ENCODE measurements at places on chromosomes 2 and 18. TPM values are rescaled to one million over a fixed set of nuclear protein-coding genes. Genes with fewer than 3 reads are reported as not detected.

DNA sequence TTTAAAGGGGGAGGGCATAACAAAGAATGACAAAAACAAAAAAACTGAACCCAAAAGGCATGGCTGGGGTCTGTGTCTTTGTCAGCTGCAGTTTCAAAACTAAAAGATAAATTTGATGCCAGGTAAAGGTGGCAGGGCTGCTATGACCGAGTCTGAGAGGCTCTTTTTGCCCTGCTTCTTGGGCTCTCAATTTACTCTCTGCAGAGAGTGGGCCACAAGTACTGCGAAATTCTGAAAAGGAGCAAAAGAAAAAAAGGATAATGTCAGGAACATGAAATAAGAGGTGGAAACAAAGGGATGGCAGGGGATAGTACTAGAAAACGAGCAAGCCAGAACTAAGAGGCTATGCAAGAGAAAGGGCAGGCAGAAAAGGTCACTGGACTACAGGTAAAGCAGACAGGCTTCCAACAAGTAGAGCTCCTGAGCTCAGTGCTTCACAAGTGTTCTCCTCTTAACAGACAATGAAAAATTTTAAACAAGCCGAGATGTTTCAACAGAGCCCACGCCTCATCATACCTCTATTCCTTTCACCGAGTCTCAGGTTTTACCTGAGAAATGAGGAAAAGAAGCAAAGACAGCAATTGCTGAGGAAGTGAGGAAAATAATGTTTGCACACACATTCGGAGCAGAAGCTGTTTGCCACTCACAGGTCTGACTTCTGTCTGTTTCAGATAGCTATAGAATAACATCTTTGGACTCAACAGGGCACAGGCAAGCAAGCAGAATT lies 7.3 kb downstream of the IRS1 start:
- no peaks in the 10 kb centered on the region for H3K27me3 ChIP-seq
- no peak for DNase-seq
- H3K4me1 ChIP-seq: peaks cover 83% of the 10 kb centered on the region
- peak overlapping the region; percentile 61 for H3K4me3 ChIP-seq

- peaks cover 12% of the 10 kb centered on the region for H3K4me1 ChIP-seq
- peak; percentile 91 for DNase-seq
- no peak overlapping the region for H3K4me3 ChIP-seq
- H3K27ac ChIP-seq: peak overlapping the region; percentile 47
Observed at GRCh38 chr2:174051741-174052583, 86.8 kb upstream of the SP3 start.

- H3K27me3 ChIP-seq: no peaks in the 10 kb centered on the region
- H3K4me3 ChIP-seq: no peak overlapping the region
- H3K27ac ChIP-seq: peak overlapping the region; percentile 85
- H3K36me3 ChIP-seq: no peaks in the 10 kb centered on the region
- no peak for DNase-seq
Observed at GRCh38 chr18:54606835-54607212, 15.8 kb downstream of the DYNAP start.

GRCh38 chr2:165560377-165560988 lies 91.0 kb downstream of the CSRNP3 start:
- H3K36me3 ChIP-seq: no peaks in the 10 kb centered on the region
- H3K27me3 ChIP-seq: no peaks in the 10 kb centered on the region
- no peak for DNase-seq
- H3K27ac ChIP-seq: no peak overlapping the region
- no peaks in the 10 kb centered on the region for H3K4me1 ChIP-seq
- H3K4me3 ChIP-seq: no peak overlapping the region

GRCh38 chr2:8189316-8189715 lies 492.5 kb upstream of the ID2 start:
- H3K27me3 ChIP-seq: no peaks in the 10 kb centered on the region
- DNase-seq: no peak

DNA sequence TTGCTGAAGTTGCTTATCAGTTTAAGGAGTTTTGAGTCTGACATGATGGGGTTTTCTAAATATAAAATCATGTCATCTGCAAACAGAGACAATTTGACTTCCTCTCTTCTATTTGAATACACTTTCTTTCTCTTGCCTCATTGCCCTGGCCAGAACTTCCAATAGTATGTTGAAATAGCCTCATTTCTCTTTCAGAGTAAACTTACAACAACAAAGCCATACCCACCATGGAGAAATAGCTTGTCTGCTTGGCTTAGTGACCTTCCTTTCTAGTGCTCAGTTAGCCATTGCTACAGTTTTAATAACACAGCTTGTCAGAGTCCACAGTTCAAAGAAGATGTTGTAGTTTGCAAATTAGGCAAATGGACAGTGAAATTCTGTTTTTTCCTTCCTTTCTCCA lies 228.0 kb downstream of the ETAA1 start:
- H3K36me3 ChIP-seq: no peaks in the 10 kb centered on the region
- H3K4me3 ChIP-seq: no peak overlapping the region
- no peaks in the 10 kb centered on the region for H3K4me1 ChIP-seq
- H3K27me3 ChIP-seq: no peaks in the 10 kb centered on the region
- DNase-seq: no peak

- no peaks in the 10 kb centered on the region for H3K36me3 ChIP-seq
- H3K27ac ChIP-seq: no peak overlapping the region
- H3K4me3 ChIP-seq: no peak overlapping the region
- H3K27me3 ChIP-seq: peaks cover 25% of the 10 kb centered on the region
Observed at GRCh38 chr2:219334076-219334475, 1.5 kb upstream of the RESP18 start.

- no peak overlapping the region for H3K27ac ChIP-seq
- no peak for DNase-seq
- peaks cover 96% of the 10 kb centered on the region for H3K36me3 ChIP-seq
- H3K4me1 ChIP-seq: peaks cover 42% of the 10 kb centered on the region
- no peaks in the 10 kb centered on the region for H3K27me3 ChIP-seq
Observed at GRCh38 chr2:101272045-101272784, 19.5 kb downstream of the CNOT11 start.

CCDC74A gene
- total RNA-seq: 3.7 TPM

Measured in stomach (tissue), 19 donors.